Activated T-cell treated with anti-CD3 and anti-CD28 coated beads for 24 hours (primary cell): ENCODE measurements at places on chromosomes 7 and 10.
A peak's percentile ranks its signal among the peaks of the same experiment; 100 is the strongest.

DNA sequence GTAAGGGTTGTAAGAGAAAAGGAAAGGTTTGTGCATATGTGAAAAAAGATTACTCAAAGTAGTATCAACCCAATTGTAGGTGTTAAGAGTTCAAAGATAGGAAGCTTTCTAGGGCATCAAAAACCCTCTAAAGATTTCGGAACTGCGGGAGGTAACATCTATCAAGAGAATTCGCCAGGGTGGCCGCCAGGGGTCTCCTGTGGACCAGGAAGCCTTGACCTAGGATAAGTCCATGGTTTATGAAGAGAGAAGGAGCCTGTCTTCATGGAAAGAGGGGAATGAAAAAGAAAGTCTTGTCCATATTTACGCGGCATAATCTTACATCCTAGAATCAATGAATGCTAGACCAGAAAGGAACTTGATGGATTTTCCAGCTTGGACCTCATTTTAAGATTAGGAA, 140.7 kb upstream of the CALCR start:
- peak; percentile 1 for DNase-seq

GRCh38 chr7:141477865-141478264, 73.3 kb upstream of the AGK start:
- DNase-seq, result no peak

- no peak for DNase-seq
Measured at GRCh38 chr10:124480860-124481259, 19.2 kb downstream of the LHPP start.

GRCh38 chr7:98872328-98872924, 2.6 kb upstream of the TMEM130 start:
- no peak for DNase-seq

DNA sequence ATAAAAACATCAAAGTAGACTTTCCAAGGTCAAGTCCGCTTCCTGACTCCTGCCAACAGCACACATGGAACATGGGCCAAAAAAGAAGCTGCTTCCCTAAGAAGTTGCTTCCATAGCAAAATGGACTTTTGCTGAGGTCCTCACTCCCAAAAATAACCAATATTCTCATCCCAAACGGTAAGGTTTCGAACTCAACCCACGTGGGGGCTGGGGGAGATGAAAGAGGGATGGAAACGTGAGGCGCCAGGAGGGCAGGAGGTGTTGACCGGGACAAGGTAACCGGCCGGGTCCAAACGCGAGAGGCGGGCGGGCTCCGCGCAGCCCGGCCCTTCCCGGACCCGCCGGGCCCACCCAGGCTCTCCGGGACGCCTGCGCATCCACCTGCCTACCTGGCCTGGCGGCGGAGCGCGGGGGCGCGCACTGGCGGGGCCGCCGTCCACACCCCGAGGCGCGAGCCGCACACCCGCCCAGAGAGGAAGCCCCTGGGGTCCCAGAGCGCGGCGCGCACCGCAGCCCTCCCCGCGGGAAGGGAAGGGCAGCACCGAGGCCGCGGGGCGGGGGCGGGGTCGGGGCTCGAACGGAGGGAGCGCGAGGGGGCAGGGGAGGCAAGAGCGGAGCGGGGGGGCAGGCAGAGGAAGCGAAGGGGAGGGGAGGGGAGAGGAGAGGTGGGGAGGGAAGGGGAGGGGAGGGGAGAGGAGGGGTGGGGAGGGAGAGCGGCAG, 742 bp downstream of the LMBR1 start:
- DNase-seq, result peak; percentile 44

- DNase-seq, result no peak
Measured at GRCh38 chr7:404812-405488, 114.7 kb downstream of the PDGFA start.

DNA sequence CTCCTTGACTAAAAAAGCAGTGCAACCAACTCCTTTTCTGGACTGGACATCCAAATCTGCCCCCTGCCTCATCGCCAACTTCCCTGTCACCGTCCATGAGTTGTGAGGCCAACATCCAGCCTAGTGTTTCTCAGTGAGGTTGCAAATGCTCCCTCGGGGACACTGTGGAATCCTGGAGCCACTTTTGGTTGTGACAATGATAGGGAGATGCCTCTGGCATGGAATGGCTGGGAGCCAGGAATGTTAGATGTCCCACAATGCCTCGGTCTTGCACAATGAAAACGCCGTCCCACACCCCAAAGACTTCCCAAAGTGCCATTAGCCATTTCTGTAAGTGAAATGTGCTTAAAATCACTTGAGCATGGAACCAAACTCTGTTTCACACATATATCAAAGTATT, 105.2 kb downstream of the OSBPL3 start:
- no peak for DNase-seq

DNA sequence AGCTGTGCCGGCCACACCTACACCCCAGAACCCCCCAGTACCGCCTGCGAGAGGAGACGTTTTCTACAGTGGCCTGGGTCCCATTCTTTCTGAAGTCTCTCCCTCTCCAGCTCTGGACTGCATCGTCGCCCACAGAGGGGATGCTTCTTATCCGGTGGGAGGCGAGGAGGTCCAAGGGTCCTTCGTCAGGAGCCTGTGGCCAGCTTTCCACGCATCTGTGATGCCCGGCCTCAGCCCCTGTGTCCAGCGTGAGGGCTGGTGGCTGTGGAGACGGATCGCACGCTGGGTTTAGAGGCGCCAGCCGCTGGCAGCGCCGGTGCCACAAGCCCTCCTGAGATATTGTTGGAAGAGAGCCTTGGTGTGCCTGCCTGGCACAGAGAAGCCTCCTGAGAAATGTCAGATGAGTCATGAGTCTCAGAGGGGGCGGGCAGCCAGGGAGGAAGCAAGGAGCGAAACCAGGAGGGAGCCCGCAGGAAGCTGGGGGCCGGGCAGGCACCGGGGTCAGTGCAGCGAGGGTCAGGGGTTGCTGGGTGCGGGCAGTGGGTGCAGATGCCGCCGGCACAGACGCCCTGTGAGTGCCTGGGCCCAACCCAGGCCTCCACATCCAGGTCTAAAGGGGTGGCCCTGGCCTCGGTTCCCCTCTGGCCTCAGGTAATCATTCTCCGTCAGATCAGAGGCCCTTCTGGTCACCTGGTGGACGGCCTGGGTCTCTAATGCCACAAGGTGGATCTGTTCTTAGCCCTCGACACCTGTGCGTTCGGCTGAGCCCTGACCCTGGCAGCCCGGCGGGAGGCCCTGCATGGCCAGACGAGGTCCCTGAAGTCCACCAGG, 86.0 kb upstream of the DIP2C start:
- DNase-seq, result no peak

DNA sequence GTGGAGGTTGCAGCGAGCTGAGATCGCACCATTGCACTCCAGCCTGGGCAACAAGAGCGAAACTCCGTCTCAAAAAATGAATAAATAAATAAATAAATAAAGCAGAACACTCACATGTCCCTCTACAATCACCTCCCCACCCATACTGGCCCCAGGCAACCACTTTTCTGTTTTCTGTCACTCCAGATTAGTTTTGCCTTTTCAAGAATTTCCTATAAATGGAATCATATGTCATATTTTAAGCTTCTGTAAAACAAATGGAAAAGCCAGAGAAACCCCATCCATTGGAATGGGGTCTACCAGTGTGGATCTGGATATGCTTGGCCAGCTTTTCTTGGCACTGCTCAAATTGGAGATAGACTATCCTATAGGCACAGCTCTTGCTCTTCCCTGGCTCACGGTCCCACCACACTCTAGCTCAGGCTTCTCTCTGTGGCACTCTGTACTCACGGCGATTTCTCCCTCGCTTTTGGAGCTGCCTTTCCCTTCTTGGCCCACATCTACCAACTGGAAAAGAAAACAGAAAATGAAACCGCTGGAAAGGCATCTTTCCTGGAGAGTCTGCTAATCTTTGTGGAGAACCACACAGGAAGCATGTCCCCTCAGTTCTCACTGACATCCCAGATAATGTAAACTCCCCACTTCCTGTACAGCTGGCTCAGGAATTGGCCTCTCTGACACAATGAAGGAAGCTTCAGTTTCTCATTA, 210.1 kb downstream of the JCAD start:
- DNase-seq, result no peak

DNA sequence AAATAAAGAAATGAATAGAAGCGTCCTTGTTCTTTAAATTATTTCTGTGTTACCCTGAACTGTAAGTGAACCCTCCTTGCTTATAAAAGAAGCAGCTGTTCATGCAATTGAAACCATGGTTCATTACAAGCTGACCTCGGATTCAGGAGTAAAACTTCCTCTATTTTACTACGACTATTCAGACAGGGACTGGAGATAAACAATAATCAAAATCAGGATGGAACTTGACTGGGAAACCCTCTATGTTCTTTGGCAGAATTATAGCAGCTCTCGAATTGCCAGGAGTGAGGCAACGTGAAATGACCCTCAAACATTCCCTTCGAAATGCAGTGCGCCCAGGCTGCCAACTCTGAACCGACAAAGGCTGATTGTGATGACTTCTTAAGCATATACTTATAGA, 172.1 kb downstream of the CYP26A1 start:
- DNase-seq, result no peak

DNA sequence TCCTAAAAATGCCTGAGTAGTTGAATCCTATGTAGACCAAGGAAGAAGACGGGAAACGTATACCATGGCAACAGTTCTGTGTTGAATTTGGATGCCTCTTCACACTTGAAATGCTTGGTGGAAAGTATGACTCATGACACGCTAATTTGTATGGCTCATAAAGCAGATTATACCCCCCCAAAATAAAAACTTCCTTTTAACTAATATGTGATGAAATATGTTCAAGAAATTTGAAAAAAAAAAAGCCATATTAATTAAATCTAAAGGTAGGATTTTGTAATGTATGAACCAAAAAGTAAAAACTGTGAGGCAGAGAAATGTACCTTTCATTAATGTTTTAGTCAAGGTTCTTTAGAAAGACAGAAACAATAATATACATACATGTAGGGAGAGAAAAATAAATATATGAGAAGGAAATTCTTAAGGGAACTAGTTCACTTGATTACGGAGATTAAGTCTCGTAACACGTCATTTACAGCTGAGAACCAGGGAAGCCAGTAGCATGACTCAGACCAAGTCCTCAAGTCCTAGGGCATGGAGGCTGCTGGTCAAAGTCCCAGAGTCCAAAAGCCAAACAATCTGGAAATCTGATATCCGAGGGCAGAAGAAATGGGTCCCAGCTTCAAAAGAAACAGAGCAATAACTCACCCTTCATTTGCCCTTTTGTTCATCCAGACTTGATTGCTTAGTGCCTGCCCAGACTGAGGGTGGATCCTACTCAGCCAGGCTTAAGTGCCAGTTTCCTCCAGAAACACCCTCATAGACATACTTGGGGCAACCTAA, 485.1 kb downstream of the SEMA3D start:
- DNase-seq, result no peak

DNA sequence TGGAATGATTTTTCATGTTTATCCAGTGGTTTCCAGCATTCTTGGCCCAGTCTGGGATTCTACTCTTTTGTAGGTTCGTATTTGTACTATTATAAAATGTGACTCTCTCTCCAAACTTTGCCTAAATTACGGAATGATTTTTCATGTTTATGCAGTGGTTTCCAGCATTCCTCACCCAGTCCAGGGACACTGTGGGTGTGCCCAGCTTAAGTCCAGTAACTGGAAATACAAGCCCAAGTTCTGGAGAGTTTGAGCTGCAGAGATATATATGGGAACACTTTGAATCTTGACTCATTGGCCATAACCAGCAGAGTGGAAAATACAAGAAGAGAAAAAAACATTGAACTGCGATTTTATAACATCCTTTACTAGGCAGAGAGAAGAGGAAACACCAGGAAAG, 5.9 kb upstream of the MAGI2 start:
- no peak for DNase-seq

DNA sequence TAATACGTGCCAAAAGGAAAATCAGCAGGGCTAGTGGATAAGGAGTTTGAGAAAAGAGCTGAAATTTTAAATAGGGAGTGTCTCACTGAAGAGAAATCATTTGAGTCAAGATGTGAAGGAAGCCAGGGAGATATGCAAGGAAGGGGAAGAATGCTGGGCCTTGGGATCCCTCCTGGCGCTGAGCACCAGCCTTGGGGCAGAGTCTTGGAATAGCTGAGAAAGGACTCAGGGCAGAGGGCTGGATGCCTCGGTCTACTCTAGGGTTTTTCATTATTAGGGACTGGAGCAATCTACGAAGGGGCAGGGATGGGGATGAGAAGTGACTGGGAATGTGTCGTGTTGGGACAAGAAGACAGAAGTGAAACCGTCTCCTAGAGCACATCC, 484 bp downstream of the ZWINT start:
- DNase-seq, result no peak

GRCh38 chr7:73569042-73569608, 9.3 kb downstream of the TBL2 start:
- no peak for DNase-seq

GRCh38 chr10:97101166-97101940, 84.4 kb downstream of the SLIT1 start:
- DNase-seq, result no peak

DNA sequence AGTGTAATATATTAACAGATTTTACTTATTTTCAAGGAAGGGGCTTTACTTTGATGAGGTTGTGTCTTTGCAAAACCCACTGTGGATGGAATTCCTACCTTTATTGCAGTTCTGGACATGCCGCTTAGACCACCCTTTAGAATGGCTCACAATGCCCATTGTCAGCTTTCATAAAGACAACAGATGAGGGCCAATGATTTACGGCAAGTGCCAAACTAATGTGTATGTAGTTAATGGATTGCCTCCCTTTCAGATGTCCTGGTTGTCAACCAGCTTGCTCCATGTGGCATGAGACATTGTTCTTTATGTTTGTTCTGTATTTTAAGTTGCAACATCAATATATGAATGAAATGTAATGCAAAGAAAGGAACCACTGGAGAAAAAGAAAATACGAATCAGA, 35.0 kb upstream of the ELMO1 start:
- DNase-seq, result no peak

- DNase-seq, result no peak
Measured at GRCh38 chr7:70481570-70482123, 650.3 kb upstream of the GALNT17 start.

- peak; percentile 62 for DNase-seq
Measured at GRCh38 chr7:155796381-155797261, 15.6 kb downstream of the SHH start.

GRCh38 chr7:22094413-22095342, 149.0 kb upstream of the CDCA7L start:
- no peak for DNase-seq

DNA sequence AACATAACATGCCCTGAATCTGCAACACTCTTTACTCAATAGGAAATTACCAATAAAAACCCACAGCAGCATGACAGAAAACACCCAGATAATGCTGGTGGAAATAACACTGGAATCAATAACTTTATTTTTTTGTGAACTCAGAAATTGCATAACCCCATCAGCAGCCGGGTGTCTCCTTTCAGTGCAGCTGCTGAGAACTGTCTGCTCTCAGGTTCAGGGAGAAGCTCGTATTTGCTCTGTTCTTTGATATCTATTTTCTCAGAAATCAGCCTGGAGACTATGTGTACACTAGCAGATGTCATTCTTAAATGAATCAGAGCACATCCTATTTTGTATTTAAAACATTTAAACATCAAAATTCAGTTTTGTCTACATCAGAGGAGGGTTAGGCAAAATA, 506.0 kb downstream of the POM121L12 start:
- DNase-seq, result no peak

GRCh38 chr10:43166880-43167497, 28.7 kb downstream of the CSGALNACT2 start:
- no peak for DNase-seq

GRCh38 chr10:101287997-101288635, 58.9 kb upstream of the LBX1 start:
- no peak for DNase-seq

GRCh38 chr10:96591946-96592345, 5.1 kb upstream of the TM9SF3 start:
- DNase-seq, result no peak

- DNase-seq, result no peak
Measured at GRCh38 chr7:24026351-24026750, 257.6 kb upstream of the NPY start.
